ENCODE measurements at places on chromosomes 5 and 9.

GRCh38 chr5:84301535-84301934 lies 83.1 kb downstream of the EDIL3 start:
- no peak for DNase-seq

DNA sequence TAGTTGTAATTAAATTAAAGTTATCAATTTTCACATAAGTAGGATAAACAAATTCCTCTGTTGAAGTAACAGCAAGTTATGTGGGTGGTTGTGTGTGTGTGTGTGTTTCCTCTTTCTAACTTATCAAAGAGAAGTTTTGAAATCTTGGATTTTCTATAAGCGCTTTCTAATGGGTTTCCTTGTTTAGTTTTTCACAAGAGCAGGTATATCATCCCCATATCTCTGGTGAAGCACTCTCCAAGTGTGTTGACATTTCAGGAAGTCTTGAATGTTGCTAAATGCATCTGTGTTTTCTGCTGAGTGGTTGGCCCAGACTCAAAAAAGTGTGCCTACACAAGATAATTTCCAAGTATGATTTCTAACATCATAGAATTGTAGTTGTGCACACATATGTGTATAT lies 43.3 kb downstream of the PRDM6 start:
- no peak for DNase-seq

DNA sequence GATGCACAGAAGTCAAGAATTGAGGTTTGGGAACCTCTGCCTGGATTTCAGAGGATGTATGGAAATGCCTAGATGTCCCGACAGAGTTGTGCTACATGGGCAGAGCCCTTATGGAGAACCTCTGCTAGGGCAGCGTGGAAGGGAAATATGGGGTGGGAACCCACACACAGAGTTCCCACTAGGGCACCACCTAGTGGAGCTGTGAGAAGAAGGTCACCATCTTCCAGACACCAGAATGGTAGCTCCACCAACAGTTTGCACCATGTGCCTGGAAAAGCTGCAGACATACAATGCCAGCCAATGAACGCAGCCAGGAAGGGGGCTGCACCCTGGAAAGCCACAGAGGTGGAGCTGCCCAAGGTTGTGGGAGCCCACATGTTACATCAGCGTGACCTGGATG lies 104.5 kb downstream of the STK32A start:
- no peak for DNase-seq

DNA sequence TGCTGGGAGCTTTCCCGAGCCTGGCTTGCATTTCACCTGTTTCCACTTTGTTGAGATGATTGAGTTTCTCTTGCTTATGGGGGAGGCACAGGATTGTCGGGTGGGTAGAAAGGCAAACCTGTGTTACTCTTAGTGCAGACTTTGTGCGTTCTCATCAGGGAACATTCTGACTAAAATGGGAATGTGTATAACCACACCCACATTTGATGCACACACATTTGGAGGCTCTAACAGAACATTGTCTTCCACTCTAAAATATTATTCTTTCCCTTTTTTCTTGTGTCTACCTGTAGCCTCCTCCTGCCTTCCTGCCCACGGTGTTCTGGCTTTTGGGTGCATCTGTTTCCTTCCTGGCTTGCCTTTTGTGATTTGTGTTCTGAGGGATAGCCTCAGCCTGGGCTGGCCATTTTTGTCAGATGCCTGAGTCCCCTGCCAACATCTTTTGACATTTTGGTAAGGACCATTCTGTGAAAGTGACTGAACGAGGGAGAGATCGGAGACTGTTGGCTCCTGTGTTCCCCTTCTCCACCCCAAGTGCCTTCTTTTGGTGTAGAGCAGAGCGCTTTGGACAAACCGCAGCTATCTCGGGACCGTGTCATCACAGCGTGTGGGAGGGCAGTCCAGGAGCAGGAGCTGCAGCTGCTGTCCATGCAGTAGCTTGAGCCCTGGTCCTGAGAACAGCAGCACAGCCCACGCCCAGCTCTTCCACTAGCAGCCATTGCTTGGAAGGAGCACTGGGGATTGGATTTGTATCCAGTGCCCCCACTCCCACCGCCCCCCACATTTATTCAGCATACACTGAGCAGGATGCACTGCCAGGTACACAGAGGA lies 101.4 kb downstream of the ARHGAP26 start:
- no peak for DNase-seq

DNA sequence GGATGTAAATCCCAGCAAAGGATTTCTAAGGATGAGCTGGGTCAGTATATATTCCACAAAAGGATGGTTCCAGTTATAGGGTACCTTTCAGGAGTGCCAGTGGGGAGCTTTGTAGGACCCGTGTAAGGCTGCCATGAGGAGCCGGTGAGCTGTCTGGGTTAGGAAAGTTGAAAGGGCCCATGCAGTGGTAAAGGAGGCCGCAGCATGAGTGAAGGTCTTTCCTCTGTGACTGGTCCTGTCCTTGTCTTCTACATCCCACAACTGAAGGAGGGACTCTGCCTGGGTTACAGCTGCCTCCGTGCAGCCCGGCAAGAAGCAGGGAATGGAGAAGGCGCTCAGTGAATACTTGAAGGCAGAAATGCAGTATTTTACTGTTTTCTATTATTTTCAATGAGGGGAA lies 58.9 kb downstream of the HSPA4 start:
- no peak for DNase-seq

- no peak for DNase-seq
Observed at GRCh38 chr5:178259623-178260536, 27.3 kb upstream of the PHYKPL start.

DNA sequence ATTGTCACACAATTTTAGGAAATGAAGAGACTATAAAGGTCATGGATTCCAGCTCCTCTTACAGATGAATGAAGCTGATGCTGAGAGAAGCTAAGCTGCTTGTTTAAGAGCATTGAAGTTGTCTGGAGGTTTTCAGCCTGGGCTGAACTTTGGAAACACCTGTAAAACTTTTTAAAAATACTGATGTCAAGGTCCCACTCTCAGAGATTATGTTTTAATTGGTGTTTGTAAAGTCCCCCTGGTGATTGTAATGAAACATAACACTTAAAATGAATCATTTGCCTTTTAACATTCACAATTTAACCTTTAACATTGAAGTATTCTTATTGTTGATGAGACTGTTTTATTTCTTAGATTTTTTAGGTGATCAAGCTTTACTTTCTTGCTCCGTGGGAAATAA lies 16.4 kb downstream of the RAD23B start:
- no peak for DNase-seq

GRCh38 chr9:35172878-35173277 lies 11.1 kb downstream of the UNC13B start:
- DNase-seq = no peak

GRCh38 chr9:33381231-33381791 lies 21.1 kb downstream of the AQP7 start:
- no peak for DNase-seq

- DNase-seq = no peak
Observed at GRCh38 chr9:26802921-26803320, 89.7 kb downstream of the CAAP1 start.

DNA sequence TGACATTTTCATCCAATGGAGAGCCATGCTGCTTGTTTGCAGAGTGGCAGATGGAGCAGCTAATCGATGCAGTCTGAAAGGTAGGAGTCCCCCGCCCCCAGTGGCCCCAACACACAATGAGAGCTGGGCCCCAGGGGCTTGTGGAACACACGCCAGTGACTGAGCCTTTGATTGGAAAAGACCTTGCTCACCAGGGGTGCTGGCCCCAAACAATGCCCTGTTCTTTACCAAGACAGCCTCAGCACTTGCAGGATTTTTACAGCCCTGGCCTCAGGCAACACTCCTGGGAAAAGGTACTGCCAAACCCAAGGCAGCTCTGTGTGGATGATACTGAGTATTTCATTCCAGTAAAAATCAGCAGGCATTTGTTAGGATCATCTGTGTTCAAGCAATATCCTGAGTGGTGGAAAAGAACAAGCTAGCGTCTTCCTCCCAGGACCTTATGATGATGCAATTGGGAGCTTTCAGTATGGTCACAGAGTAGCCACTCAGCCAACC lies 276.8 kb upstream of the CLINT1 start:
- no peak for DNase-seq

Data from anterior cingulate cortex (tissue), 58 donors.